HT-29 (cell line): ENCODE measurements at places on chromosomes 11 and 22. TPM values are rescaled to one million over a fixed set of nuclear protein-coding genes. Genes with fewer than 3 reads are reported as not detected.

- no peak for DNase-seq
These were observed 22.5 kb downstream of the CLPB start for GRCh38 chr11:72411623-72412419.

GRCh38 chr22:44159221-44159620, 21.5 kb upstream of the PARVG start:
- DNase-seq = no peak

GRCh38 chr22:19876941-19877625, 22.4 kb upstream of the GNB1L start:
- no peak for DNase-seq

DNA sequence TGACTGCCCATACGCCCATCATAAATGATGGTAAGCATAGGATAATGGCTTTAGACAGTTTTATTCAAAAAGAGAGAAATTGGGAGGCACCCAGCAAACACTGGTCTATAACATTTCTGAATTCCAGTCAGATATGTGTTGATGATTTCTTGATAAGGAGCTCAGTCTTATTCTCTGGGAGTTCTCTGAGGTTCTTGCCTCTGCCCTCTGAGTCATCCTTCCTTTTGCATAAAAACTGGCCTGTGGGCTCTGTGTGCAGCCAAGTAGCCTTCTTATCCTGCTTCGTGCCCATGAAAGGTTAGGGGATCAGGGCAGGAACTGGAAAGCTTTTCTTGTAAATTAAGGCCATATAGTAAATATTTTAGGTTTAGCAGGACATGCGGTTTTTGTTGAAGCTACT, 48.9 kb downstream of the FAR1 start:
- DNase-seq = peak; percentile 22

Gene CBLIF
- total RNA-seq = not detected in 2 replicates
